ENCODE measurements at places on chromosomes 12 and 14.

GRCh38 chr14:31263485-31264133 is 56.0 kb upstream of the HECTD1 start:
- no peak for DNase-seq

DNA sequence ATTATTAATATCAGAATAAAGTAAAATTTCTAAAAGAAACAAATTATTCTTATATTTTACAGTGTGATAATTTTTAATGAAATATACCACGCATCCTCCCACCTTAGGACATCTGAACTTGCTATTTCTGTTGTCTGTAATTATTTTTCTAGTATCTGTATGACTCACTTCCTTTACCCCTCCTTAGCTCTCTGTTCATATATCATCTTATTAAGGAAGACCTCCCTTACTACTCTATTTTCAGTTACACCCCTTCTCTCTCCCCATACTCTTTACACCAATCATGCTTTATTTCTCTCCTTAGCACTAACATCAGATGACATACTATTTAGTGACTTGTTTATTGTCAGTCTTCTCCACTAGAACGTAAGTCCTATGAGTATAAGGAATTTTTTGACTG is 34.2 kb upstream of the C12orf50 start:
- DNase-seq = no peak

GRCh38 chr14:25042362-25043299 is 7.3 kb downstream of the STXBP6 start:
- no peak for DNase-seq

DNA sequence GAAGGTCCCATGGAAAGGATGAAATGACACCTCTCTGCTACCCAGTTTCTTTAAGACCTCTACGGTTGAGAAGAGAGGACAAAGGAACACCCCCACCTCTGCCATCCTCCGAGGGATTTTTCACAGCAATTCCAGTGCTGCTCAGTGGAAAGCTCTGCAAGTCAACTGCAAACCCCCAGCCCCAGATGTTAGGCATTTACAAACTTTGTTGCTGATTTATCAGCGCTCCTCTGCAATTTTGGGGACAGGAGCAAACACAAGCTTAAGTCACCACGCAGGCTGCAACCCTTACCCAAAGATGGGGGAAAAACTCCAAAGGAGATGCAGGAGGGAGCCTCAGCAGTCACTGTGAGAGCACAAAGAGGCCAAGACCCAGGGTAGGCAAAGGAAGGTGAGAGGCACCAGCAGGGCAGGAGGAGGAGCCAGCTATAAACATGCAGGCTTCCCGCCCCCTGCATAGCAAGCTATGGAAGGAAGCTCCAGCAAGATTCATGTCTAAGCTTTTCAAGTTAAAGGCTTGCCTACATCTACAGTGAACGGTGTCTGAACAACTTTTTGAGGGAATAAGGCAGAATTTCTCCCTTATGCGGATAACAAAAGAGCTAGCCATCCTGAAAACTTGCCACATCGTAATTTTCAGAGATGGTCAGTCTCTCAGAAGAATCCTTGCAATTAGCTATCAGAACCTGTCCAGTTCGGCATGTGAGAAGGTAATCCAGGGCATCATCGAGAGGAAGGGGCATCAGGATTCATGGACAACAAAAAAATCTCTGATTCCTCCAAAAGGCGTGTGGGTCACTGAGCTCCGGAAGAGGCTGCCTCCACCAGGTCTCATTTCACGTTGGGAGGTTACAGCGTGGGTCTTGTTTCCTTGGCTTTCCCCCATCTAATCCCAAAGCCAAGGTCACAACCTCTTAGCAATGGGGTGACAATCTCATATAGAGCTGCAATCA is 3.9 kb downstream of the CTDSP2 start:
- no peak for DNase-seq

DNA sequence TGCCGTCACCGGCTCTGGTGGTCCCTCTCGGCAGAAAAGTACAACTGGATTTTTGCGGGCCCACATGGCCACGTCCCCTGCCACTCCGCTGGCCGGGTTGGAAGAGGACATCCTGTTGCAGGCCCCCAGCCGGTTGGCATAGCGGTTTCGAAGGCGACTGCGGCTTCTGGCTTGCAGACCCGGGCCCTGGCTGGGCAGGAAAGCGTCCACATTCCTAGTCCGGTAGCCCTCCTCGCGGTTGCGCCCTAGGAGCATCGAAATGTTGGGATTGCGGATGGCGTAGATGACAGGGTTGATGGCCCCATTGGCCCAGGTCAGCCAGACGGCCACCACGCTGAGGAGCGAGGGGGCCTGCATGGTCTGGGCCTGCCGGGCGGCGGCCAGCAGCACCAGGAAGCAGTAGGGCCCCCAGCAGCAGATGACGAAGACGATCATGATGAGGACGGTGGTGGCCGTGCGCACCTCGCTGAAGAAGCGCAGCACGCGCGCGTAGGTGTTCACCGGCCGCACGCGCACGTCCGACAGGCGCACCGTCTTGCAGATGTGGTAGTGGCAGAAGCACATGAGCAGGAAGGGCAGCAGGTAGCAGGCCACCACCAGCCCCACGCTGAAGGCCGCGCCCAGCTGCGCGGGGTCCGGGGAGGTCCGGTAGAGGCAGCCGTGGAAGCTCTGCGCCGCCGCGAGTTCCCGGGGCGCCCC is 1.2 kb downstream of the GPR135 start:
- DNase-seq = peak; percentile 18

GRCh38 chr14:23663711-23664110 is 27.5 kb downstream of the DHRS2 start:
- DNase-seq = no peak

- DNase-seq = no peak
Measured at GRCh38 chr12:22919883-22920282, 294.9 kb downstream of the ETNK1 start.

GRCh38 chr14:97625477-97625876 is 828.3 kb downstream of the VRK1 start:
- no peak for DNase-seq

GRCh38 chr14:33254342-33254741 is 315.7 kb downstream of the NPAS3 start:
- no peak for DNase-seq

DNA sequence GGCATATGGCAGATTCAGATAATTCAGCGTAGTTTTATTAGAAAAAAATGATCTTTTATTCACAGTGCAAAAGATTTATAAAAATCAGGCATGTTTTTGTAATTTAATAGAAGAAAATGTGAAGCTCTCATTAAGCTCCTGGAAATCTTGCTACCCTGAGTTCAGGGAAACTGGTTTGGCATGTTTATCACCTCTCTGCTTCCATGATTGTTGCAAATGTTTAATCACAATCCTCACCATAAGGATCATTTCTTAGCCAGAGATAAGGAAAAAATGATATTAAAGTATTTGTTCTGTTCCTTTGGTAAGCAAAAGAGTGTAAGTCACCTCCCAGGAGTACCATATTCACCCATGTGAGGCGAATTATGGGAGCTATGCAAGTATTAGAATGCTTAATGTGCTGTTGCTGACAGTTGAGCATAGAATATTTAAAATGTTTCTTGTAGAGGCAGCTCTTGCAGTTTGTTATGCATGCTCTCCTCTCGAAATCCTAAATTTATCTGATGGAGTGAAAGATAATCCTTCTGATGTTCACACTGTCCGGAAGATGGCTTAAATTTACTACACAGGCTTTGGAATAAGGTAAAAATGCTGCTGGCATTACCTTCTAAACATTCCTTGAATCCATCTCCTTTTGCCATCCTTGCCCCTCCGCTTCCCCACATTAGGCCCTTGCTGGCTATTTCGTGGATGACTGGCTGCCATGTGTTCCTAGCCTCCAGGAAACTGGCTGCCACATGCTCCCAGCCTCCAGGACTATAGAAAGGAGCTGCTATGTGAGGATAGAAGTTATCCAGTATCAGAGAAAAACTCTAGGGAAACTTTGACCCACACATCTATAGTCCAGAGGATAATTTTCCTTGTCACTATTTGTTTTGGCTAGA is 115.8 kb upstream of the CCDC198 start:
- no peak for DNase-seq

DNA sequence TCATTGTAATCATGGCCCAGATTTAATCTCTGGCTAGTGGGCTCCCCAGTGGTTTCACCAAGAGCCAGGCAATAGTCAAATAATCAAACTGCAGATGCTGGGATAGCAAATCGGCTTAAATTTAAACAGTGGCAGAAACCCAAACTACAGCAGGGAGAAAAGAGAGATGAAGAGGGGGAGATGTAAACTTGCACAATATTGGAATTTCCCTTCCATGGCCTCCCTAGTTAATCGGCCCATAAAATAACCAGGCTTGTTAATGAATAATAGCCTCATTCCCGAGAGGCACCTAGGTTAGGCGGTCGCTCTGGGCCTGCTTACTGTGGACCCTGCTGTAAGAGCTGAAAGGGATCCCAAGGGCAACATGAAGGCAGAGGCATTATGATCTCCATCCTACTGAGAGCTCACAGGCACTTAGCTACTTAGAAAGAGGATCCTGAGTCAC is 116.2 kb downstream of the NUAK1 start:
- no peak for DNase-seq

- DNase-seq = no peak
Measured at GRCh38 chr12:94290353-94290752, 142.0 kb downstream of the PLXNC1 start.

GRCh38 chr12:61272441-61272840 is 987.8 kb upstream of the USP15 start:
- no peak for DNase-seq

DNA sequence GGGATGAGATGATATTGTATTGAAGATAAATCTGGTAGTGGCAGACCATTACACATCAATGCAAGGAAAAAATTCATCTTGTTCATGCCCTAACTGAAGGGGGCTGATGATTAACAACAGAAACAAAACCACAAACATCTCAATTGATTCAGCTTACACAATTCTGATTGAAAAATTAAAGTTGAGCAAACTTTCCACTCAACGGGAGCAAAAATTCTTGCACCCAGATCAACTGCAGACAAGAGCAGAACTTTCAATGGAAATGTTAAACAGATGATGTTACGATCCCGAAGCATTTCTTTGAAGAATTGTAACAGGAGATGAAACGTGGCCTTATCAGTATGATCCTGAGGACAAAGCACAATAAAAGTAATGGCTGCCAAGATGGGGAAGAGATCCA is 172.4 kb upstream of the SOX5 start:
- DNase-seq = no peak

- DNase-seq = no peak
Measured at GRCh38 chr14:29311983-29312382, 545.4 kb downstream of the FOXG1 start.

DNA sequence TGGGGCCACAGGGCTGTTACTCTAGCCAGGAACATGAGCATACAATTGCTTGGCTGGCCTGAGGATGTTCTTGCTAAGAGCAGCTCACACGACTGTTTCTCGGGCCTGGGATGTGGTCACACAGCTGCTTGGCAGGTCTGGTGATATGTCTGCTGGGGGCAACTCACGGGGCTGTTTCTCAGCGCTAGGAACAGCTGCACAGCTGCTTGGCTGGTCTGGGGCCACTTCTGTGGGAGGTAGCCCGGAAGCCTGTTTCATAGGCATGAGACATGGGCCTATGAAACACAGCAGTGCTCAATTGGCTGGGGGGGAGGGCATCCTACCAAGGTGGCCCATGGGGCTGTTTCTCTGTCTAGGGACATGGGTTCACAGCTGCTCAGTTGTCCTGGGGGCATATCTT is 73.4 kb upstream of the DDHD1 start:
- no peak for DNase-seq

DNA sequence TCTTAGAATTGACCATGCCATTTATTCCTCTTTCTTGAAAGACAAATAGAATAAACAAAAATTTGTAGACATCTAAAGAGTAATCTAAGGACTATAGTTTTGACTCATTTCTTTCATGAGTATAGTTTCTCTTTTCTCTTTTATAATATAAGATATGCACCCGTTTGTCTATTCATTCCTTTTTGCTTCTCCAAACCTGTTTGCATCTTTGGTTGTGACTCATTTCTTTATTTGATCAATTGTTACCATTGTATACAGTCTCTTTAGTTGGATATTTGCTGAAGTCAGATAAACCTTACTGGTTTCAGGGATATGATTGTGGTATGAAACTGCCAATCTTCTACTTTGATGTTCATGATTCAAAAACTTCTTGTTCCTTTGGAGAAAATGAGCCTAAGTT is 268.7 kb downstream of the FBXL14 start:
- DNase-seq = no peak

- no peak for DNase-seq
Measured at GRCh38 chr14:23093991-23094665, 808 bp downstream of the ACIN1 start.

DNA sequence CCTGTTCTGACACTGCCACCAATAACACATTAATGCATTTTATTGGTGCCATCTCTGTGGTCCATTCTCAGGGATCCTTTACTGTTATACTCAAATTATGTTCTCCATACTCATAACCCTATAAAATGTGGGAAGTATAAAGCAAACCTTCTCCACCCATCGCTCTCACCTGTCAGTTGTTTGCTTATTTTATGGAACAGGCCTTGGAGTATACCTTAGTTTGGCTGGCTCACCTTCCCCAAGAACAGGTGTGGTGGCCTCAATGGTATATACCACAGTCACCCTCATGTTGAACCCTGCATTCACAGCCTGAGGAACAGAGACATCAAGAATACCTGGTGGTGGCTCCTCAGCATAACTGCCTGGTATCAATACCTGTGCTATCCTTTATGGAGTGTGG is 308.4 kb upstream of the STXBP6 start:
- DNase-seq = no peak

GRCh38 chr12:109124878-109125648 is 8.7 kb downstream of the ACACB start:
- no peak for DNase-seq

GRCh38 chr12:106416273-106416672 is 58.7 kb downstream of the POLR3B start:
- DNase-seq = no peak
